NAMALWA (cell line): ENCODE measurements at places on chromosomes 4 and X.

GRCh38 chr4:2768124-2768523 is 12.0 kb upstream of the TNIP2 start:
- no peak for DNase-seq

DNA sequence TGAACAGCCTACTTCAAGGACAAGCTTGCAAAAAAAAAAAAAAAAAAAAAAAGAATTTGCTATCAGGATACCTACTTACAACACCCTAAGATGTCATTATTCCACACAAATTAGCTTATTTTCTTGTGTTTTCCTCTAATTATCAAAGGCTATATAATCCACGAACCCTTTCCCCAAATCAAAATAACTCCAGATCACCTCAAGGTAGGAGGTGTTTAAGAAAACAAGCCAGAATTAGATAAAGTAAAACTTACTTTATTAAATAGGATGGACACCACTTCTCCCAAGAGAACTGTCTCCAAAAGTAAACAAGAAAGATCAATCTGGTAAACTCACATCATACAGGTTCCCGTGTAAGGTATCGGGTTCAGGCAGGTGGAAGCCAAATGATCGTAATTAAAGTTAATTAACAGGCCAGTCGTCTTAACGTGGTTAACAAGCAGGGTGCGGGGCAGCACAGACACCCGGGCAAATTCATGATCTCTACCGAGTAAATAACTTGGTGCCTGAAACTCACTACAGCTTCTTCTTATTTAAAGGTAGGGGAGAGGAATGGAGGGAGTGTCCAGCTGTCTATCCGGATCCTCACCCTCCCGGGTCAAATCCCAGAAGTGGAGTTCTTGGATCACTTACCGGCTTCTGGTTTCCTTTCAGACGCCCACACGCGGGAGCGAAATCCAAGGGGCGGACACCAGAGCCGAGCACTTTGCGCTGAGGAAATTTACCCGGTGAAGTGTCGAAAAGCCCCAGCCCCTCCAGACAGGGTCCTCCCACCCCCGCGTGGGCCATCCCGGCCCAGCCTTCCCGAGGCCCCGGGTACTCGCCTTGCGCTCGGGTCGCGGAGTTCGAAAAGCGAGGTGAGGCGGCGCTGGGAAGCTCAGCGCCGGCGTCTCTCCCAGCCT is 708 bp downstream of the ARAP2 start:
- peak; percentile 66 for DNase-seq

- no peak for DNase-seq
Observed at GRCh38 chr4:102405821-102406401, 60.6 kb upstream of the SLC39A8 start.

DNA sequence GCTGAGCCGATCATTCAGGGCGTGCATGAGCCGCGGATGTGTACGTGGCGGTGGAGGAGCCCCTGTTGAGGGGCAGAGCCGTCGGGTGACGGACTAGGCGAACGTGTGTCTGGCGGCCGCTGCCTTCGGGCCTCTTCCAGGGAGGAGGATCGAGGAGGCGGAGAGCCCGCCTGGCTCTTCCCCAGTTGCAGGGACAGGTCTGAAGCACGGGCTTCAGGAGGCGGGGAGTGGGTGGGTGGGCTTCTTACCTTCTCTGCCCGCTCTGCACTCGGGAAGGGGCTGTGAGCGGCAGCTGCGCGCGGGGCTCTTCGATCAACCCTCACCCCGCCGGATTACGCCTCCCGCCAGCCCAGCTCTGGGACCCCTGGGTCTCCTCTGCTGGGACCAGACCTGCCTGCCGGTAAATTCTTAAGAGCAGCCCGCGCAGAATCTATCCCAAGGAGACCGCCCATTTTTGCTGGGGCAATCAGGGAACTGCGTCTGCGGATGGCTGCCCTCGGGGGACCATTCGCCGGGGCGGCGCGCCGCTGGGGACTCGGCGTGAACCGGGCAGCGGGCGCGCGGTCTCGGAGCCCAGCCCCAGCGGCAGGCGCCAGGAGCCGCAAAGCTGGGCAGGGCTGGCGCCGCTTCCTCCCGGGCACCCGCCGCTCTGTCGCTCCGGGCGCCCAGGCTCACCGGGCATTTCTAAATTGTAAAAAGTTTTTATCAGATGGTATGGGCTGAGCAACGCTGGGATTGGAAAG is 4.9 kb downstream of the PLAC8 start:
- peak; percentile 61 for DNase-seq

DNA sequence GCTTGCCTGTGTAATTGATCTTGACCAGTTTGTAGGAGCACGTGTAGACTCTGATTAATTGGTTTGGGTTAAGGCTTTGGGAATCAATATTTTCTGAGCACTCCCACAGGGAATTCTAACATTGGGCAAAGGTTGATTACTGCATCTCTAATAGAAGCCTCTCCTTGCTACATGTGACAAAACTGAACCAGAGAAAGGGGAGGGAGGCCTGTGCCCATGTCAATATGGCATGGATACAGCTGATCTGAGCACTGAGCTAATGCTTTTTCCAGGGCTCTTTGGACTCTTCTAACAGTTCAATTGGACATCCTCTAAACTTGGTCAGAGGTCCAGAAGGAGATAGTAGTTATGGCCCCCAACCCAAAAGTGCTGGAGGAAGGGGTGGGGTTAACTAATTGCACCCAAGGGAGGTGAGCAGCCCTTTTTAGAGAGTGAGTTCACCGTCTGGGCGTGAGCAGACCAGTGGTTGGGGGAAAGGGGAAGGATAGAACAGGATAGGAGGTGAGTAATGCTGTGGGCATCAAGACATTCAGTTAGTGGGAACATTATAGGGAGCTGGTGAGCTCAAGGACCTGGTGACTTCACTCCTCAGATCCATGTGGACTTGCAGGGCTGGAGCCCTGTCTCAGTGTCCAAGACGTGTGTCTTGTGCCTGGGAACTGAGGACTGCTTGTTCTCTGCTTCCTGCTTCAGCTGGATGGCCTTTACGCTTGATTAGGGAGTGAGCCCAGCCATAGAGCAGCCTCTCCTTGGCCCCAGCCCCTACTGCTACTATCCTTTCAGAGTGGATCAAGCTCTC is 22.8 kb downstream of the MSN start:
- DNase-seq, result no peak

GRCh38 chr4:36618102-36618501 is 336.7 kb downstream of the DTHD1 start:
- DNase-seq, result no peak

DNA sequence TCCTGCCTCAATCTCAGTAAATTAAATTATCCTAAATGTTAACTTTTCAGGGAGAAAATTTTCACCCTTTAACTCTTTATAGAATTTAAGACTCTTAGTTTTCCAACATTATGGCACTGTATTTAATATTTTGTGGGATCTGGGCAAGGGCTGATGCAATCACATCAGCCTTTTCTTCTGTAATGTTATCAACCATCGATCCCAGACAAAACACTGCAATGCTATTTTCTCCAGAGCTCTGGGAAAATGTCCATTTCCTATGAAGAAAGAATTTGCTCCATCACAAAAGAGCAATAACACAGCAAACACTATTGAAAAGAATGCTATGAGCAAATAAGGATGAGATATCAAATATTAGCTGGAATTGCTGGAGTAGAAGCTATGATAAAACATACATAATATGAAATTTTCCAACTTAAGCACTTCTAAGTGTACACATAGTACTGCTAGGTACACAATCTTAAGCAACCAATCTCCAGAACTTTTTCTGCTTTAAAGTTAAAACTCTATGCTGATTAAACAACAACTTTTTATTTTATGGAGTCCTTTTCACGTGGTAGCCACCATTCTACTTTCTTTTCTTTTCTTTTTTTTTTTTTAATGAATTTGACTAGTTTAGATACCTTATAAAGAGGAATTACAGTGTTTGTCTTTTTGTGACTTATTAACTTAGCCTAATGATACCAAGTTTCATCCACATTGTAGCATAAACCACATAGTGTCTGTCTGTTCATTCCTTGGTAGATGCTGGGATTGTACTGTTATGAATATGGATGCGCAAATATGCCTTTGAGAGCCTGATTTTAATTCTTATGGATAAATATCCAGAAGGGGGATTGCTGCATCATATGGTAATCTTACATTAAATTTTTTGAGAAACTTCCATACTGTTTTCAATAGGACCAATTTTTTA is 43.6 kb downstream of the UGT2A3 start:
- no peak for DNase-seq

DNA sequence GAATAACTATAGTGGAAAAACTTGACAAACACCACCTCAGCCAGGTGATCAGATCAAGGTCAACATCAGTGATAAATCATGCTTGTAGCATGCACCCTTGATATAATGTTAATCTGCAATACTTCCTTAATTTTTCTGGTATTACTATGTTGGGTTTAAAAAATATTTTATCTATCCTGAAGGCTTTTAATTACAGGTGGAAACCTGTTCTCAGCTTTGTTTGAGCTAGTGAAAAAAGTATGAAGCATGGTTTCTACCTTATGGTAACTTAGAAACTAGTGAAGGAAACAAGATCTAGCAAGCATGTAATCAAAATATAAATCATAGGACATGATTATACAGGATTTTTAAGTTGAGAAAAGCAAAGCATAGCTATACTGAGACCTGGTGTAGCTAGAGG is 26.6 kb downstream of the MAOA start:
- DNase-seq, result no peak

- no peak for DNase-seq
Observed at GRCh38 chr4:40731792-40732245, 17.9 kb upstream of the NSUN7 start.

DNA sequence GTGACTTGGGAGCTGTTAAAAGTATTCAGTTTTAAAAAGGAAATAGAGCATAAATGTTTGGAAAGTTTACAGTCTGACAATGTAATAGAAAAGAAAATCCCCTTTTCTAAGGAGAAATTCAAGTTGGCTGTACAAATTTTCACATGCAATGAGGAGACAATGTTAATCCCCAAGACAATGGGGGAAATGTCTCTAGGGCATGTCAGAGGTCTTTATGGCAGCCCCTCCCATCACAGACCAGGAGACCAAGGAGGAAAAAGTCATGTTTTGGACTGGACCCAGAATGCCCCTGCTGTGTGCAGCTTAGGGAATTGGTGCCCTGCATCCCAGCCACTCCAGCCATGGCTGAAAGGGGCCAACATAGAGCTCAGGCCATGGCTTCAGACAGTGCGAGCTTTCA is 831.1 kb upstream of the ADGRL3 start:
- no peak for DNase-seq

GRCh38 chr4:154625971-154626370 is 13.5 kb upstream of the FGG start:
- DNase-seq, result no peak

DNA sequence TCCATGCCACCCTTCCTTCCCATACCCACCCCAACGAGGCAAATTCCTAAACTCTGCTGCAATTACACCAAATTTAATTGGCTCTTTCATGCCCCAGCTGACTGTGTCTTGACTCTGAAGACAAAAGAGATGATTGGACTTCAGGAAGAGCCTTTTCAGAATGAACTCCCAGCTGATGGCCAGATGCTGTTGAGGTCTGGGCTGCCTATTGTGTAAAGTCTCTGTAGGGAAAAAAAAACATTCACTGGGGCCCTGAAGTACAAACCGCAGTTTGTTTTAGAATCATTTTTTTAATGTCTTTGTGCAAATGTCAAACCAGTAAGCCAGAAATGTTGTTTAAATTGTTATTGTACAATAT is 174.8 kb downstream of the HHIP start:
- no peak for DNase-seq

DNA sequence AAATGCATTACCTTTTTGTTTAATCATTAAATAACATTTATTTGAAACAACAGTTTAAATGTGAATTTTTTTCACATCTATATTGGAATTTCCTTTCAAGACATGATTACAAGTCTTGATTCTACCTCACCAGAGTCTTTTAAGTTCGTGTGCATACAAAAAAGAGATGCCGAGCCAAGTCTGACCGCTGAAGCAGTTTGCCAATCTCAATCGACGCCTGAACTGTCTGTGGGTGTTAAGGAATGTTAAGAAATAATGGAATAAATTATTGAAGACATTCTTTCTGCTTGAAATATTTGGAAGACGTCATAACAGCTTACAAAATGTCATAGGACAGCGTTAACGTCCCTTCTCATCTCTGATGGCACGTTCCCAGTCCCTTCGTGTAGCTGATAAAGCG is 27.9 kb upstream of the TNIP3 start:
- no peak for DNase-seq

DNA sequence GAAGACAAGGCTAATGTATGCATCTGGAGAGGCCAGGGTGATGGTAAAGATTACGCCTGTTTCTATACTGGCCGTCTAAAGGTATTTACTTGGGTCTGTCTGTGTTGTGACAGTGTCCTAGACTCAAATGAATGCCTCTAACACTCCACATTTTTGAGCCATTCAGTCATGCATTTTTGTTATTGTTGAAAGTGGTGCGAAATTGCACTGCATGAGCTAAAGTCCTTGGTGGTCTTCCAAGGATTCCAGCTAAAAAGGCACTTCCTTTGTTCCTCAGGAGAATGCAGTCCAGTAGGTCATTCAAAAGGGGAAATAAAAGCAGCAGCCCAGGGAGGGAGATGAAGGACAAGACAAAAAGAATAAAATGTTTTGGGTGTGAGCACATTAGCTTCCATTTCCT is 3.0 kb downstream of the GPC4 start:
- no peak for DNase-seq

- DNase-seq, result peak; percentile 45
Observed at GRCh38 chrX:51860679-51861078, 32.7 kb upstream of the MAGED1 start.

DNA sequence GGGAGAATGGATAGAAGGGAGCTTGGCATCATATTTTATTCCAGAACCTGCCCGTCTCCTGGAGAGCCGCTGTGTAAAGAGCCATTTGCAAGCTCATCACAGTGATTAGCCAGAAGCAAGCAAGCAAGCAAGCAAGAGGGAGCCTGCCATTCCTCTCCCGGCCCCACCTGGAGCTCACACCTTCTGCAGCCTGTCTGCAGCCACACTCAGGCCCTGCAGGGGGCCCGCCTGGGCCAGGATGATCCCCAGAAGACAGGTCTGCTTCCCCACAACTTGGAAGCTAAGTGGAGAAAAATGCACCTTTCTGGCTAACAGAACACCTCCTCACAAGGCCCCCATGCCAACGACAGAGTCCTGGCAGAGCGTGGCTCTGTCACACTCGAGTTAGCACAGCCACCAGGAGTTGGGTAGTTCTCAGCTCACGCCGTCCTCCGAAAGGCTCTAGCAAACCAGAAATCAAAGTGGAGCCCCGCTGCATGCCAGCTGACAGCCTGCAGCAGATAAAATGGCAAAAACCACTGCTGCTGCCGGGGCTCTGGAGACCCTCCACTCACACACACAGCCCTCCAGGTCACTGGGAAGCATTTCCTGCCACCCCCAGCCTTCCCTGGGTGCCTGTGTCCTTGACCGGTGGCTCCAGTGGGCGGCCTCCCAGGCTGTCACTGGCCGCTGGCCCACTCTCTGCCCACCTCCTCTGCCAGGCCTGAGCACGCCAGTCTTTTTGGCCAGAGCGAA is 54.9 kb downstream of the DCTD start:
- DNase-seq, result no peak

DNA sequence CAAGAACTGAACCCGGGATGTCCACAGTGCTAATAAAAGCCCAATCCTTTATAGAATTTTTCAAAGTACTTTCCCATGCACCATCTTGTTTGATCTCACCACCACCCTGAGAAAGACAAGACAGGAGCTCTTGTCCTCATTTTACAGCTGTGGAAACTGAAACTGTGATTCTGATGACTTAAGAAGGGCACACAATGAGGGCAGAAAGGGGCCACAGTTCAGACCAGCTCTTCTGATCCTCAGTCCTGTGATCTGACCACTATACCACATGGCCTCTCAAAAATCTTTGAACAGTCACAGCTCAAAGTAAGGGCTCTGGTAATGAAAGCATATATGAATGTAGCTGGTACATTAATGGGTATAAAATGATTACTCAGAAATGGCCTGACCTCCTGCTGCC is 127.3 kb upstream of the CPEB2 start:
- DNase-seq, result no peak

GRCh38 chrX:104168127-104168526 is 1.9 kb downstream of the FAM199X start:
- no peak for DNase-seq
